ENCODE measurements at places on chromosomes 3 and 15.

DNA sequence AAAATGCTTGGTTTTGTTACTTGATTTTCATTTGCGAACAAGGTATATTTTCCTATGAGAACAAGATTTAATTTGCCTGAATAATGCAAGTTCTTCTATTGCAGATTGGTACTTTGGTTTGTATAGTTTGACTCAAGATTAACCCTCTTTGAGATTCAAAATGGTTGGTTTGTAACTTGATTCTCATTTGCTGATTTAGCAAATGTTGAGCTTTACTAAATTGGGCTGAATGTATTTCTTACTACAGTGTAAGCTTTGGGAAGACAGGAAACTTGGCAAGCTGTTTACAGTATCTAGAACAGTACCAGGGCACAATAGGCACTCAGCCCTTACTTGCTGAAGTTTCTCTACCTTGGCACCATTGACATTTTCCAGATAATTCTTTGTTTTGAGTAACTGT, 3.7 kb upstream of the SYNPR start:
- DNase-seq: no peak

- no peak for DNase-seq
These were observed 17.4 kb downstream of the ITGA11 start for GRCh38 chr15:68414591-68414990.

DNA sequence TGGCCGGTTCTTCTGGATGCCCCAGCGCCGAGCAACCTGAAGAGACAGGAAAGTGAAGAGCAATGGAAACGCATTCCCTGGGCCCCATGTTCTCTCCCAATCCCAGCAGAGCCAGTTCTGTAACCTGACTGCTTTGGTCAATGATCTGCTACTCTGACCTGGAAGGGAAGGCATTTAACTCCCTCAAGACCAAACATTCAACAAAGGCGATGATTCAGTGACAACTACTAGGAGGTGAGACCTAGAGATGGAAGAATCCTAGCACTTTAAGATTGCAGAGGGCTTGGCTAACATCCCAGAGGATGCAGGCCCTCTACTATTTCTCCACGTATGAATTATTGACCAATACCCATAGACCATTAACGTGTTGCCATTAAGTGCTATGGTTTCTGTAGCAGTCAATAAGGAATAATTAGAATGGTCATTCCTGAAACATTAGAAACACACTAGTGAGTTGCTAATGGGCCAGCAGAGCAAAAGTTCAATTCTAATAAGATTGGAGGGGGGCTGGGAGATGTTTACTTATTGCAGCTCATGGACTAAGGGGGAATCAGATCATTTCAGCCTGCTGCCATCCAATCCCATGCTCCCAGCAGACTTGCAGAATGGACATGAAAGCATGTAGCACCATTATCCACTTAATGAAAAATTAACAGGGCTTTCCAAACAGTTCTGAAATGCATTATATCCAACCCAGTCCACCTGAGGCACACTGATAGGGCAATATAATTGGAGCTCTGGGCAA, 56.6 kb downstream of the ETV5 start:
- DNase-seq: no peak

DNA sequence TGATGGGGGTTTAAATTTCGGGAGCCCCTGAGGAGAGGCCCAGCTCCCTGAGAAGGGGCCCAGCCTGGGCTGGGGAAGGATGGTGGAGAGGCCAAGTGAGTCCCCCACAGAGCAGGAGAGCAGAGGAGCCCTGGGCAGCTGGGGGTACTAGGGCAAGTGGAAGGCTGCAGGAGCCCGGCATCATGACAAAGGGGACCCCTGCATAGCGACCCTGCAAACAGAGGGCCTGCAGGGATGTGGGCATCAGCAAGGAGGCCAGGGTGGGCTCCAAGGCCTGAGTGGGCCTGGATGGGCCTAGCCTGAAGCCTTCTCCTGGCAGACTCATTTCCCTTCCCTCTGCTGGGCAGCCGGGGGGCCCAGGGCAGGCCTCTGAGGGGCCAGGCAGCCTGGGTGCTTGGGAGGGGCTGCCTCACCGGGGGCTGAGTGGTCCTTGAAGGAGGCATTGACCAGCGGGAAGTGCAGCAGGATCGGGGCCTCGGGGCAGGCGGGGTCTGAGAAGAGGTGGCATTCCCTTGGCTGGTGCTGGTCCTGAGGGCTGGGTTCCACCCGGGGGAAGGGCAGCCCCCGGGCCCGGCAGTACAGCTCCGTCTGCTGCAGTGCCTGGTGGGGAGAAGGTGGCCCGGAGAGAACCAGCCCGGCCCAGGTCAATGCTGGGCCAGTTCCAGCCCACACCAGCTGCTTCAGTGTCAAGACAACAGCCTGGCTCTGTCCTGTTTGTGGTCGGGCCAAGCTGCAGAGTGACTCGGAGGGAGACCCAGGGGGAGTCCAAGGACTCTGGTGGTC, 24.7 kb downstream of the PLA2G4D start:
- DNase-seq: no peak

GRCh38 chr3:65398953-65399352, 639.8 kb downstream of the MAGI1 start:
- no peak for DNase-seq

- no peak for DNase-seq
These were observed 4.2 kb downstream of the SPG21 start for GRCh38 chr15:64985366-64986033.

GRCh38 chr15:59157840-59158700, 48.6 kb upstream of the LDHAL6B start:
- DNase-seq: no peak

DNA sequence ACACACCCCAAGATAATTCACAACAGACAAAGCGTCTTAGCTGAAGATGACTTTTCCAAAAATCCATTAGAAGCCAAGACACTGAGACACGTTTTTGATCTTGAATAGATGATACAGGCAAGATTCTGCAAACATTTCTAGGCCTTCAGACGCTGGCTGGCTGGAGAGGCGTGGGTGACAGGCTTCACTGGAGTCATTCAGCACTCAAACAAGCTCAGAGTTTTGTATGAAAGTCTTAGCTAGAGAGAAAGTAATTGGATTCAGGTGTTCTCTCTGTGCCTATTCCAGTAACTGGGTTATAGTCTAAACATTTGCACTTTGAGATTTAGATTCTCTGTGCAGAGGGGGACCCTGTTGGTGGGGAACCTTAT, 147.7 kb upstream of the BHLHE40 start:
- DNase-seq: no peak

- DNase-seq: no peak
These were observed 140.5 kb upstream of the TBL1XR1 start for GRCh38 chr3:177337541-177338331.

DNA sequence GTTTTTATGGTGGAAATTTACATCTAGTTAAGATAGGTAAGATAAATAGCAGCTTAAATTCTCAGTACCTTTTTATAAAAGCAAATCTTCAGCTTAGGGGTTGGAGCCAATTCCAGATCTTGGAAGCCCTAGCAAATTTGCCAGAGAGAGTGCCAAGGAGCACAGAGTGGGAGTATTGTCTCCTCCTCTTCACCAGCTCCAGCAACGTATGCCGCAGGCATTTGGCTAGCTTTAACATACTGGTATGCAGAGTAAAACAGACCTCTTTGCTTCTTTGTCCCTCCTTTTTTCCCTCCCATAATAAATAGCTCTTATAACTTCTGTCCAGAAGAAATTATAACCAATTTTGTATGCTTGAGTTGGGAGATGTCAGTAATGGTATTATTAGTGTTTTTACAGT, 140.4 kb downstream of the DIPK2A start:
- DNase-seq: no peak

DNA sequence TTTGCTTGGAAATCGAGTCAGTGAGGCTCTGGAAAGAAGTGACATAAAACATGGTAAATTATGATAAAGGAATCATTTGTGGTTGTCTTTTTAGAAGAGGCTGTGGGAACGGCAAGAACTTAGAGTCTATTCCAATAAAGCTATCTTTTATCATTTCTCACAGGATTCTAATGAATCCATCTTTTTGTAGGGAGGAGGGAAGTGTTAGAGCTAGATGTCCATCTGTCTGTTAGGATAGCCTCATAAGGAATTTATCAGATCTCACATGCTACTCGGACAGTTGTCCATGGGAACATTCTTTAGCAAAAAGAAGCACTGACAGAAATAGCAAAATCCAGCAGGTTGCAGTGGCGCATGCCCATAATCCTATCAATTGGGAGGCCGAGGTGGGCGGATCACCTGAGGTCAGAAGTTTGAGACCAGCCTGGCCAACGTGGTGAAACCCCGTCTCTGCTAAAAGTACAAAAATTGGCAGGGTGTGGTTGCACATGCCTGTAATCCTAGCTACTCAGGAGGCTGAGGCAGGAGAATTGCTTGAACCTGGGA, 37.0 kb downstream of the STARD9 start:
- no peak for DNase-seq

- no peak for DNase-seq
These were observed 74.4 kb upstream of the CTDSPL start for GRCh38 chr3:37787153-37787867.

GRCh38 chr3:144770915-144771351, 799.3 kb downstream of the DIPK2A start:
- DNase-seq: peak; percentile 83

DNA sequence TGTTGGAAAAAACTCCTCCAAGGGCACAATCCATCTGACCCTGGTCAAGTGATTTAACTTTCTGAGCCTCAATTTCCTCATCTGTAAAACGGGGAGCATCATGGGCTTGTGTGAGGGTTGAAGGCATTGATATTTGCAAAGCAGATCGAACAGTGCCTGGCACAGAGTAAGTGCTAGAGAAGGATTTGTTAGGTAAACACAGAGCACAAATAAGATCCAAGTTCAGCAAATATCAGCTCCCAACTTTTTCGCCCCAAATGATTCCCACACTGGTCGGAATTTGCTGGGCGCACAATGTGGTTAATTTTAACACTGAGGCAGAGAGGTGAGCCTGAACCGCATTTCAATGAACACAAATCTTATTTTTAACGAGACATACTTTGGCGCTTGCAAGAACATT, 76.3 kb upstream of the ATP2B2 start:
- no peak for DNase-seq

GRCh38 chr3:55826731-55827496, 339.8 kb upstream of the WNT5A start:
- no peak for DNase-seq

DNA sequence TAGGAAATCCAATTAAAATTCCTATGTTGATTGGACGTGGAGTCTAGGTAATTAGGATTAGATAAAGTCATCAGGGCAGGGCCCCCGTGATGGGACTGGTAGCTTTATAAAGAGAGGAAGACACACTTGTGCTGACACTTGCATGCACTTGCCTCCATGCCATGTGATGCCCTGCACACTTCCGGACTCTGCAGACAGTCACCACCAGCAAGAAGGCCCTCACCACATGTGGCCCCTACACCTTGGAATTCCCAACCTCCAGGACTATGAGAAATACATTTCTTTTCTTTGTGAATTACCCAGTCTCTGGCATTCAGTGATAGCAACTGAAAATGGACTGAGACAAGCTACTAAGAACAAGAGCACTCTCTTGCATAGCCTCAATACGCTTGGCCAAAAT, 90.6 kb downstream of the CRYGS start:
- no peak for DNase-seq

DNA sequence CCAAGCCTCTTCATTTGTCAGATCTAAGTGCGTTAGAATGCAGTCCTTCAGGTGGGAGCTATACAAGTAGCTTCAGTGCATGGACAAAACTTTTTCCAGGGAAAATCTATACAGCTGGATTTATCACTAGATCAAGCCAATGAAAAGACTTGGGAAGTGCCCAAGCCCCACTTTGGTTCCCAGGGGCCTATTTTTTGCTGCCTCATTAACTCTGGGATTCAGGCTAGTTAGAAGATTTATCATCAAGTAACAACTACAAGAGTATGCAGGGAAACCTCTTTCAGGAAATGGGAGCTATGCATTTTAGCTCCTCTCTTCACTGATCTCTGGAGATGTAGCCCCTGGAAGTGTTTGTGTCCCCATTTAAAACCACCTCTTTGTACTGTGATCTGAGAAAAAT, 908.8 kb downstream of the SQOR start:
- no peak for DNase-seq

DNA sequence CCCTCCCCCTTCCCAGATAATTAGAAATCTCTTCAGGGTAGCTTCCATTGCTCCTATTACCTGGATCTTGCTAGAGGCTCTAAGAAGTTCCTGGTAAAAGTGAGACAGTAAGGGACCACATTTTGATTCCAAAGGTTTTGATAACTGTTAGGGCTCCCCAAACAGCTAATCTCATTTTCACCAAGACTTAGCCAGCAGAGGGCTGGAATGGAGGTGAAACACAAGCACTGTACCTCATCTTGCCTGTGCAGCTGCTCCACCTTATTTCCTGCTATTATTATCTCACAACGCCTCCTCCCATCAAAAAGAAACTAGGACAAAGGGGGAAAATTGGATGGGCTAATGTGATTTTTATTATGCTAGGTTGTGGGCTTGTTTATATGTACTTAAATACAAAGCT, 7.3 kb downstream of the SETD5 start:
- peak; percentile 42 for DNase-seq

GRCh38 chr3:101963902-101964362, 114.6 kb downstream of the NFKBIZ start:
- peak; percentile 73 for DNase-seq

DNA sequence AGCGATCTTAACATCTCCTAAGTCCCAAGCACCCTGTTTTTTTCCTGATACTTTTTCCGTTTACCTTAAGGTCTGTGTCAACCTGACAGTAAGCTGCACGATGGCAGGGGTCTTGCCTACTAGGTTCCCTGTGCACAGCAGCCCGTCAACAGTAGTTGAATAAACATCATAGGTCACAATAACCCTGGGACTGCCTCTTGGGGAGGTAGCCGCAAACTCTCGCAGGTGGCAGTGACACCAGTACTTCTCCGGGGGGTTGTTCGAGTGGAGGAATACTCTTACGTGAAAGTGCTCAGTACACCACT, 365 bp upstream of the PDCD6IP start:
- DNase-seq: peak; percentile 4

GRCh38 chr3:140086642-140087041, 151.7 kb downstream of the CLSTN2 start:
- no peak for DNase-seq

GRCh38 chr3:52983336-52983807, 62.5 kb downstream of the SFMBT1 start:
- DNase-seq: peak; percentile 15

GRCh38 chr15:92438471-92438870, 44.8 kb downstream of the ST8SIA2 start:
- no peak for DNase-seq

GRCh38 chr15:54273928-54274327, 295.7 kb downstream of the UNC13C start:
- no peak for DNase-seq
